ENCODE measurements at places on chromosomes 2 and 18.

DNA sequence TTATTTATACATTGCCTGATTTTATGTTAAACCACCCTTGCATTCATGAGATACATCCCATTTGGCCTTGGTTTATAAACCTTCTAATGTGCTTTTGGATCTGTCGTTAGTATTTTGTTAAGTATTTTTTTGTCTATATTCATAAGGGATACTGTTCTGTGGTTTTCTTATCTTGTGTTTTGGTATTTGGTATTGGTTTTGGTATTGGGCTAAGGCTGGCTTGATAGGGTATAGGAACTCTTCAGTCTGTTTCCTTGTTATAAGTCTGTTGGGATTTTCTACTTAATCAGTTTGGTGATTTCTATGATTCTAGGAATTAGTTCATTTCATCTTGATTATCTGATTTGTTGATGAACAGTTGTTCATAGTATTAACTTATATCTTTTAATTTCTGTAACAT, 49.2 kb downstream of the RELCH start:
- no peak for DNase-seq

DNA sequence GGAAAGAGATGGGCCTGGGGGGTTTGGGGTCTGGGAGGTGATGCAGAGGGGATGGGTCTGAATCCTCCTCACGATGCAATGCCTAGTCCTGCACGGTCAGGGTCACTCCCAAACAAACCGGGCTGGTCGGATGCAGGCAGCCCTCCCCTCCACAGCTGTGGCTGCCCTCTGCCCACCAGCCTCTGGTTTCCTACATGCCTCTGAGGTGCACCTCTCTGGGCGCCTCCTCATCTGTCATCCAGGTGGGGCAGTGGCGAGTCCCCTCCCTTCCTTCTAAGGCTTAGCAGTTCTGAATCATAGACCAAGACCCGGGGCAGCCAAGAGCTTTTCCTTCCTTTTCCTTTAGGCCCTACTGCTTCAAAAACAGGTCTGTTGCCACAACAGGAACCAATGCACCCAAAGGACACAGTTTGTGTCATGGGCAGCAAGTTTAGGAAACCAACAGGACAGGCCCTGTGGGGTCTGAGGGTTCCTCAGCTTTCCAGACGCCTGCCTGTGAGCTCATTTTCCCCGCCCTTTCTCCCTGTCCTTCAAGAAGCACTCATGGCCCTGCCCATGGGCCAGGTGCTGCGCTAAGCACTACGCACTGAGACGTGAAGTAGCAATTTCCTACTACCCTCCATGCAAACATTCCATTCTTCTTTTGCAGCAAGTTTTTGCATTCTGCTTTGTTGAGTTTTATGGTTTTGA, 6.5 kb upstream of the MAL start:
- DNase-seq: no peak

- DNase-seq: no peak
These were observed 178.3 kb upstream of the SERPINE2 start for GRCh38 chr2:224217233-224217961.

- no peak for DNase-seq
These were observed 17.0 kb upstream of the FRZB start for GRCh38 chr2:182883451-182883850.

DNA sequence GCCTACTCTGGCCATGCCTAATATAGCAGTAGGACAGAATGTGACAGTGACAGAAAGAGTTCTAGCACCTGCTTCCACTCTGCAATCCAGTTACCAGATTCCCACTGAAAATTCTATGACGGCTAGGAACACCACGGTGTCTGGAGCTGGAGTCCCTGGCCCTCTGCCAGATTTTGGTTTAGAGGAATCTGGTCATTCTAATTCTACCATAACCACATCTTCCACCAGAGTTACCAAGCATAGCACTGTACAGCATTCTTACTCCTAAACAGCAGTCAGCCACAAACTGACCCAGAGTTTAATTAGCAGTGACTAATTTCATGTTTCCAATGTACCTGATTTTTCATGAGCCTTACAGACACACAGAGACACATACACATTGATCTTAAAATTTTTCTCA, 45.2 kb upstream of the TTR start:
- no peak for DNase-seq

DNA sequence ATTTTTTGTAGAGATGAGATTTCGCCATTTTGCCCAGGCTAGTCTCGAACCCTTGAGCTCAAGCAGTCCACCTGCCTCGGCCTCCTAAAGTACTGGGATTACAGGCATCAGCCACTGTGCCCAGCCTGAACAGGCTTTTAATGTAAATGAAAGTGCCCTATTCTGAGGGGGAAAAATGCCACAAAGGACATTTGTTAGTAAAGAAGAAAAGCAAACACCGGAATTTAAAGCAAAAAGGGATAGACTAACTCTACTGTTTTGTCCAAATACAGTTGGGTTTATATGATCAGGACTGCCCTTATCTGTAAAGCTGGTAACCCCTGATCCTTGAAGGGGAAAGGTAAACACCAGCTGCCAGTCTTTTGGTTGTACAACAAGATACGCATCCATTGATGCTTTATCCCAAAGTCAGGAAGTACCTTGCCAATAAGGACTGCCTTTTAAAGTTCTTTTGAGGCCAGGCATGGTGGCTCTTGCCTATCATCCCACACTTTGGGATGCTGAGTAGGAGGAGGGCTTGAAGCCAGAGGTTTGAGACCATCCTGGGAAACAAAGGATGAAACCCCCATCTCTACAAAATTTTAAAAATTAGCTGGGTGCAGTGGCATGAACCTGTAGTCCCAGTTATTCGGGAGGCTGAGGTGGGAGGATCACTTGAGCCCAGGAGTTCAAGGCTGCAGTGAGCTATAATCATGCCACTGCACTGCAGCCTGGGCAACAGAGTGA, 13.1 kb downstream of the CLEC4F start:
- no peak for DNase-seq

- no peak for DNase-seq
These were observed 336.0 kb upstream of the HNRNPA3 start for GRCh38 chr2:176876493-176877103.

DNA sequence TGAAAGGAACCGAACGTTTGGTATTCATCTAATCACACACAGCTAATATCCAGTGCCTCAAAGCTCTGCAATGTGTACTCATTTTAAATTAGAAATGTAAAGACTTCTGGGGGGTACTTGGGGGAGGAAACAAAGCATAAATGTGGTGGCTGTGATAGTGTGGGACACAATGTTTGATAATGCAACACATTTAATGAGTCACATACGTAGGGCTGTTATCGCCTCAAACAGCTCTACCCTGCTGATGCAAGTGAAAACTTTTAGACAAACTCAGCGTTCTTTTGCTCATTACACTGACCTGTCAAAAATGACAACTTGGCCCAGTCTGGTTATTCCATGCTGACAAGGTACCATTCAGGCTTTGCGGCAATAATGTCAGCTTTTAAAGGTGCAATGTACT, 1227.1 kb upstream of the CELF4 start:
- DNase-seq: no peak

GRCh38 chr2:23385351-23385747, 370 bp downstream of the KLHL29 start:
- peak; percentile 31 for DNase-seq

- no peak for DNase-seq
These were observed 85.8 kb downstream of the POU3F3 start for GRCh38 chr2:104939570-104940217.

GRCh38 chr2:41600460-41600859, 447.4 kb upstream of the PKDCC start:
- no peak for DNase-seq

DNA sequence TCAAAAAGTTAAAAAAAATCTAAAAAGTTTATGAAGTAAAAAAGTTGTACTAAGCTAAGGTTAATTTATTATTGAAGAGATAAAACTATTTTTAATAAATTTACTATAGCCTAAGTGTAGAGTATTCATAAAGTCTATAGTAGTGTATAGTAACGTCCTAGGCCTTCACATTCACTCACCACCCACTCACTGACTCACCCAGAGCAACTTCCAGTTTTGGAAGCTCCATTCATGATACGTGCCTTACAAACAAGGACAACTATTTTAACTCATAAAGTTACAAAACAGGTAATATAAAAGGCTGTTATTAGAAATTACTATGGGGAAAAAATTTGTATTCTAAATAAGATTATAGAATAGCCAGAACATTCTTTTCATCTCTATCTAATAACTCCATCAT, 158.9 kb upstream of the FN1 start:
- peak; percentile 58 for DNase-seq

DNA sequence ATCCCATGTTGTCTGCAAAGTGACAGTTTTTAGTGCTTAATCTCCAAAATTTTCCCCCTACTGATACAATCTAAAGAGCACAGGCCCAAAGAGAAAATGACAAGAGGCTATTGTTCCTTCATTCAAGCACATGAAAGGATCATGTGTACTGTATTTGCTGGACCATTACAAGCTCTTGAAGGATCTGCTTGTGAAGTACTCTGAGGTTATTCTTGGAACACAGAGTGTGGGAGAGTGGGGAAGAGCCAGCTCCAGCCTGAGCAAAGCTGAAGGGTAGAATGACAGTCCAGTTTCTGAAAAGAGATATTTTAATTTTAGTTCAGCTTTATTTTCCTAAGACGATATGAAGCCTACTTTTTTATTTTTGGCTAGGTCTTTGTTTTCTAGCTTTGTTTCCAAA, 112.2 kb downstream of the GALNT3 start:
- DNase-seq: no peak

DNA sequence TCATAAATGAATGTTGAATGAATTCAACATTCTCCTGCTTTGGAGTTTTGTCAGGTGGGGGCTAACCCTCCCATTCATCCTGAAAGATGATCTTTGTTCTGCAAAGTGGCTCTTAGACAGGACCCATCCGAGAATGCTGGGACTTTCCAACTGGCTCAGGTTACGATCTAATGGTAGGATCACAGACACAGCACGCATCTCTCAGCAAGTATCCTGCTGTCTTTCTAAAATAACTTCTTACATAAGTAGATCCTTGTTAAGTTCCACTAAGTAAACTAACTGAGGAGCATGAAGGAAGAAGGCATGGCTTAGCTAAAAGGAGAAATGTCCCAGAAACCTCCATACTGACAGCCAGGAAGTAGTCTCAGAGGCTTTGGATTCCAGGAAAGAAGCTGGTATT, 23.7 kb downstream of the CYP27A1 start:
- peak; percentile 92 for DNase-seq

DNA sequence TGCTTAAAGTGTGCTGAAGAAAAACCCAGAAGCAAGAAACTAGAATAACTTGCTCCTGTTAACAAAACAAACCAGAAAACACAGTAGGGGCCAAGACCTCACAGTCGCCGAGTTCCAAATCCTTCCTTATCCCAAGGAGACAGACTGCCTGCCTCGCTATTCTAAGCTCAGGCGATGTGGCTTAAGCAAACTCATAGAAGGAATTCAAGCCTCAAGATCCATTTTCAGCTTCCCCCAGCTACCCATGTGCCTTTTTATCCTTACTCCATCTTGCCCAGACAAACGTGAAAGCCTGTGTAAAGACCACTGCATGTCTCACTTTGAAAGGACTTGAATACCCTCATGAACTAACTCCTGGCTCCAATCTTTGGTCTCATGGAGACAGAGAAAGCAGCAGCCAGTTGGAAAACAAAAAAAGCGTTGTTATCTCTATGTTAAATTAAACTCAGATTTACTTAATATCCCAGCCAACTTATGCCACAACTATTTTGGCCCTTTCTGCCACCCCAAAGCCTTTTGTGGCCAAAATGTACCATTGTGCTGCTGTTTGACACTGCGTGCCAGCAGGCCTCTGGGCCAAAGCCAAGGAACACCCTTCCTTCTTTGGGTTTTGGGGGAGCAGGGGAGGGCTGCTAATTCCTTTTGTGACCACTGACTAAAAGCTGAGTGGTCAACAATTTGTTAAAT, 123.2 kb upstream of the FZD5 start:
- DNase-seq: no peak

DNA sequence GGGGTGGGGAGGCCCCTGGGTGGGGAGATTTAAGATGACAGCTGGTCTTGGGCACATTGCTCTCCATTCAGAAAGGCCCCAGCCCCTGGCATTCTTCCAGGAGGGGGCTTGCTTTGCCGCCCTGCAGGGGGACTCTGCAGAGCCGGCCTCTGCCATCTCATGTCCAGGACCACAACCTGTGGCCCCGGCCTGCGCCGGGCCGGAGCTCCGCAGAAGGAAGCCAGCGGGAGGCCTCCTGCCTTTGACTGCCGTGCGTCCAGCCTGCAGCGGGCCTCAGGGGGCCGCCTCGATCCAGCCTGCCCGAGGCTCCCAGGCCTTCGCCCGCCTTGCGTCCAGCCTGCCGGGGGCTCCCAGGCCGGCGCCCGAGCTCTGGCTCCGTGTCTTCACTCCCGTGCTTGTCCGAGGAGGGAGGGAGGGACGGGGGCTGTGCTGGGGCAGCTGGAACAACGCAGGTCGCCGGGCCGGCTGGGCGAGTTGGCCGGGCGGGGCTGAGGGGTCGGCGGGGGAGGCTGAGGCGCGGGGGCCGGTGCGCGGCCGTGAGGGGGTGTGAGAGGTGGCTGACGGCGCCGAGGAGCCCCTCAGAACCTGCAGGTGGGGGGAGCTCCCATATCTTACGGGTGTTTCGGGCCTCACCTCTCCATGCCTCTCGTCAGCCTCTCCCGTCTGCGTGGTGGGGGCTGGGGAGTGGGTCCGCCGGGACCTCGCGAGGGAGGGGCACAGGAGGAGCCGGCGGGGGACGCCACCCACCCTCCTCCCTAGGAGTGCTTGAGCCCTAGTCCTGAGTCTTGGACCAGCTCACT, 20.4 kb downstream of the GPC1 start:
- peak; percentile 29 for DNase-seq

DNA sequence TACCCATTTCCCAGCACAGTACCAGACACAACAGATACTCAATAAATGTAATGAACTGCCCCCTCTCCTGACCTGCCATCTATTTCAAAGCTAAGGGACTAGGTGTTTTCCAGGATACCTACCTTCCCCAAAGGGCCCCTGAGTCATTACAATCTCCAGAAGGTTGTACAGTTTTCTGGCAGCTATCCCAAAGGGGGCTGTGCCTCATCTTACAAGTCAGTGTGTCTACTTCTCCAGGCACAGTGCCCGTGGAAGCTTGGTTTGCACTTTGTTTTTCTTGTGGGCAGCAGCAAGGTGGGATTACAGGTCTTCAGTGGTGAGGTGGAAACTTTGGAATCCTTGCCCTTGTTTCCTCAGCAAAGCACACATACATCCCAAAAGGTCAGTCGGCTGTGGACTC, 62.8 kb upstream of the CYP26B1 start:
- DNase-seq: peak; percentile 36

DNA sequence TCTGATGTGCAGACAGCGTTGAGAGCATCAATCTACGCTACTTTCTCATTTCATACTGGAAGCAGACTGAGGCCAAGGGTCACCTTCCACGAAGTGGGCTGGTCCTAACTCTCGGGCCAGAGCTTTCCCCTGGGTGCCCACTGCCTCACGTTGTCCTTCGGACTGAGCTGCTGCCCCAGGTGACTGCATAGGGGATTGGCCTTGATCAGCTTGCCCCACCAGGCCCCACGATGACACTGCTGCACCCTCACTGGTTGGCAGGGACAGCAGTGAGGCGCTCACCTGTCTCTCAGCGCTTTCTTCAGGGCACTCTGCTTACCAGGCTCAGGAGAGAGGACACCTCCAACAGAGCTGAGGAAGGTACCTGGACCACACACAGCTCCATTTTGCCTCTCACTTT, 47.3 kb downstream of the CABLES1 start:
- no peak for DNase-seq

DNA sequence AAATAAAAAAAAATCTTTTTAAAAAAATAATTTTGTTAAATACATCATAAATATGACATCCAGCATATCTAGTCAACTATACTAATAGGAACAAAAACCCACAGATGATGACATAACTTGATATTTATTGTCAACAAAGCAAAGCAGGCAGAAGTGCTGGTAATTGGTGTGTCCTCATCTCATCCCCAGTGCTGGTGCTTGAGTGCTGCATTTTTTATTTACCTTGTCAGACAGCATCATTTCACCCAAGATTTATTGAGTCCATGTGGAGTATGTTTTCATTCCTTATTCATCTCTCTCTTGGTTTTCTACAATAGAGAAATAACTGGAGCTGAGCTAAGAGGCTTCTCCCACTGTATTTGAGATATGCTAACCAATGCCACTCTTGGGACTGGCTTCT, 191.6 kb upstream of the SLC14A2 start:
- DNase-seq: no peak
